ENCODE measurements at places on chromosomes 16 and 17.

DNA sequence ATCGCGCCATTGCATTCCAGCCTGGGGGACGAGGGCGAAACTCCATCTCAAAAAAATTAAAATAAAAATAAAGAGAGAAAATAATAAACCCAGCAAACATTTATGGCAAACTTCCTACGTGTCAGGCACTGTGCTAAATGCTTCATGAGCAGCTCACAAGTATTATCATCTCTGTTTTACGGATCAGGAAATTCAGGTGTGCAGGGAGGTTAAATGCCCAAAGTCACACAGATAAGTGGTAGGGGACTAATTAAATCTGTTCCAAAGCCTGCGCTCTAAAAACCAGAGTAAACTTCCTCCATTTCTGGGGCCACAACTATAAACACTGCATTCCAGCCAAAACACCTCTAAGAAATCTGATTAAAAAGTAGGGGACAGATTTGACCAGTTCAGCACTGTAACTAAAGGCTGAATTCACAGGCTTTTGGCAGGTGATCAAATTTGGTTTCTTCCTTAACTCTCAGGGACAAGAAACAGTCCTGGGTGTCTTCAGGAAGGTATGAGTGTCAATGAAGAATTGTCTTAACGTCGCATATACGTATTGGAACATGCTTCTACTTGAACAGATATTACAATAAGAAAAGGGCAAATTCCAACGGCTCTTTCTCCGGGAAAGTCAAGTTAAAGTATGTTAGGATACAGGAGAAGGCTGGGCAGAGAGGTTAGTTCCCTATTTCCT is 996 bp downstream of the STRADA start:
- peak; percentile 6 for DNase-seq

GRCh38 chr16:23301251-23302044 is 654 bp upstream of the SCNN1B start:
- no peak for DNase-seq

GRCh38 chr16:7209598-7209997 is 123.0 kb upstream of the RBFOX1 start:
- DNase-seq: no peak

DNA sequence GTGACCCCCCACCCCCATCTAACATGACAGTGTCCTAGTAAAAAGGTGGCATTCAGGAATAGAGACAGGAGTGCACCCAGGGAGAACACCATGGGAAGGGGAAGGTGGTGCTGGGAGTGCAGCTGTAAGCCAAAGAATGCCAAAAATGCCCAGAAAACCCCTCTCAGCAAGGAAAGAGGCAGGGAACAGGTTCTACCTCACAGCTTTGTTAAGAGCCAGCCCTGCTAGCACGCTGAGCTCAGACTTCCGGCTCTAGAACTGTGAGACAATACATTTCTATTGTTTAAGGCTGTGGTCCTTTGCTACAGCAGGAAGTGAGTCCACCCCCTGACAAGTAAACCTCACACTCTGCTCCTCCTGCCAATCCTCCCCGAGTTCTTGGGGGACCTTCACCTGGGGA is 302.4 kb upstream of the N4BP1 start:
- DNase-seq: no peak

- DNase-seq: no peak
These were observed 70.7 kb downstream of the CMIP start for GRCh38 chr16:81515281-81515680.

GRCh38 chr17:11535231-11535630 is 63.0 kb upstream of the DNAH9 start:
- no peak for DNase-seq

DNA sequence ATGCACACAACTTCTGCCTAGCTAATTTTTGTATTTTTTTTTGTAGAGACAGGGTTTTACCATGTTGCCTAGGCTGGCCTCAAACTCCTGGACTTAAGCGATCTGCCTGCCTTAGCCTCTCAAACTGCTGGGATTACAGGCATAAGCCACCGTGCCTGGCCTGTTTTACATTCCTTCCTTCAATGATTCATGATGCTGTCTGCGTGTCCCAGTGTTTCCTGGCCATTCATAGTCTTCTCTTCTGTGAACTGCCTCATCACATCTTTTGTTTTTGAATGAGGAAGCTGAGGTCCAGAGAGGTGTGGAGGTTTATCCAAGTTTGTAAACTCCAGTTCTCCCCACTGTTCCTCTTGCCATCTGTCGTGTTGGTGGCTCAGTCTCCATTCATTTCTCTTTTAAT is 64.5 kb upstream of the MED9 start:
- DNase-seq: no peak

DNA sequence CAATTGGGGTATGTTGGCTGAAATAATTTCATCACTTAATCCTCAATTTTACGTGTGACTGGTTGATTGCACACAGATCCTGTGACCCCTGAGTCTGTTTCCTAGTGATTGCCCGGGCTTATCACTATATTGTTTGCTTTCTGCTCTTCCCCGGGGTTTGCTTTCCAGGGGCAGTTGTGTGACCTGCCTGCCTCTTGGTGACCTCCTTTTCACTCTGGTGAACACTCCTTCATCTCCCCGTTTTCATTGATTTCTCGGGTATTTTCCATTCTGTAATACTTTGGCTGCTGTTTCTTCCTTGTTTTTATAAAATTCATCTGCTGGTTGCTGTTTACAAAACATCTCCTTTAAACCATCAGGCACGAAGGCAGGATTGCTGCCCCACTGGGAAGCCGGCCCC is 36.0 kb downstream of the NTN1 start:
- no peak for DNase-seq

- no peak for DNase-seq
These were observed 31.8 kb downstream of the PRMT7 start for GRCh38 chr16:68342620-68343019.

DNA sequence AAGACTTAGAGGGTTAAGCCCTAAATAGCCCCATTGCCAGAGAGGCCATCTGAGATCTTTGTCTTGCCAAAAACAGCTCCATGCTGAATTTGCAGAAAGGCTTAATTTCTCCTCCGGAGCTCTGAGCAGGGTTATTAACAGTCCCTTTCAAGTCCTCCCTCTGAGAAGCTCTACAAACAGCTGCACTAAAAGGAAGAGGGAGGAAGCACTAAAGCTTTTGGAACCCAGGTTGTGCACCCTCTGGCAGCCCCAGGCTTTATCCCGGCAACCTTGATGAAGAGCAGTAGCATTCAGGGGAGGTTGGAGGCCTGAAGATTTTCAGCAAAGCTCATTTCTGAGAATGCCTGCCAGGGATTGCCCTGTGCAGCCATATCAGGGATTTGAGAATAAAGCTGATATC is 554.7 kb downstream of the RBFOX1 start:
- no peak for DNase-seq

DNA sequence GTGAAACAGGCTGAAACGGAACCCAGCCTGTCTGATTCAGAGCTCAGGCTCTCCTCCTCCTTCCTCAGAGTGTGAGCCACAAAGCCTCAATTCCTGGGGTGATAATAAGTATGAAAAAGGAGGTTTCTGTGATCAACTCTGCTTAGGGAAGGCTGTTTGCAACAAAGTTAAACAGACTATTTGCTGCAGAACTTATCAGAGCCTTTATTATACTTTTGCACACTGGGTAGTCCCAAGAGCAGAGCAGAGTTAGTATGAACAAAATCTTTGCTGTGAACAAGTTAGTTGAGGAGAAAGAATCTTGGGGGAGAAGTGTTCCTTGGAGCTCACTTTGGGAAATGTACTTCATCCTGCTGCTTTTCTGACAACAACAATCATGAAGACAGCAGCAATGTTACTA is 67.4 kb downstream of the MRM1 start:
- no peak for DNase-seq

DNA sequence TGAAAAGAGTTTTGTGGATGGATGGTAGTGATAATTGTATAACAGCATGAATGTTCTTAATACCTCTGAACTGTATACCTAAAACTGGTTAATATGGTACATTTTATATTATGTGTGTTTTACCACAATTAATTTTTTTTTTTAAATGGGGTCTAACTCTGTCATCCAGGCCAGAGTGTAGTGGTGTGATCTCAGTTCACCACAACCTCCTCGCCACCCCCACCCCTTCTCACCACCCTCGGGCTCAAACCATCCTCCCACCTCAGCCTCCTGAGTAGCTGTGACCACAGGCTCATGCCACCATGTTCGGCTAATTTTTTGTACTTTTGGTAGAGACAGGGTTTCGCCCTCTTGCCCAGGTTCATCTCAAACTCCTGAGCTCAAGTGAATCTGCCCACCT is 123.2 kb downstream of the CDRT15L2 start:
- DNase-seq: no peak

DNA sequence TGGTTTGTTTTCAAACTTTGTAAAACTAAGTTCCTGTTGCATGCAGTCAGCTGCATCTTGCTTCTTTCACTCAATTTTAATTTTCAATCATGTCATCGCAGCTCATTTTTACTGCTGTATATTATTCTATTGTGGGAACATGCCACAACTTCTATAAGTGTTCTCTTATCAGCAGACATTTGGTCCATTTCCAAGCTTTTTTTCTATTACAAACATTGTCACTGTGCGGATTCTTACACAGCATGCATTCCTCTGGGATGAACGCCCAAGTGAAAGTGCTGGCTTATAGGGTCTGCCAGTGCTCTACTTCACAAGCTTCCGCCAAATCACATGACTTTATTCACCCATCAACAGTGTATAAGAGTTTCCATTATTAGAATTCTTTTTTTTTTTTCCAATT is 22.7 kb downstream of the GINS3 start:
- DNase-seq: no peak
